ENCODE measurements at places on chromosomes 3 and 15. TPM values are rescaled to one million over a fixed set of nuclear protein-coding genes. Genes with fewer than 3 reads are reported as not detected.

UBXN7 gene
- 7.9 TPM for total RNA-seq

CLEC3B gene
- not detected for total RNA-seq

IMPG2 gene
- under 0.01 TPM for total RNA-seq

VEPH1 gene
- total RNA-seq, result 20.7 TPM

CCDC39 gene
- not detected for total RNA-seq
